Hematopoietic multipotent progenitor cell (in vitro differentiated cells): ENCODE measurements at places on chromosomes 5 and 9.

DNA sequence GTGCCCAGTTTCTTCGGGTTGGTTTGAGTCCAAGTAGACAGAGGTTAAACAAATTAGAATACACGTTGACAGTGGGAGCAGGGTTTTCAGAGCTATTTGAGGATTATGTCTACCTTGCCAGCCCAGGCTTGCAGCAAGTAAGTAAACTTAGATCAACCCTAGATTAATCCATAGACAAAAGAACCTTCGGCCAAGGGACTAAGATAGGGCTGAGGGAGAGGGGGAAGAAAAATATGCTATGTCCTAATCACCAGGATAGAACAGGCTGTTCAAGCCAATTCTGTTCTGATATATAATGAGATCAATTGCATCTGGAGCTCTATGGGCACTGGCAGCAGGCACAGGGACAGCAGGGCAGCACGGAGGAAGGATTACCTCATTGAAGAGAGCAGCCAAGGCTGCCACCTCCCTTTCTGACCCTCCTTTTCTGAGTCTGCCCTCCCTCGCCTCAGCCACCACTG, 377.7 kb downstream of the PIK3R1 start:
- no peak for DNase-seq

- no peak for DNase-seq
These were observed 30.3 kb downstream of the EPB41L4A start for GRCh38 chr5:112388739-112389138.

DNA sequence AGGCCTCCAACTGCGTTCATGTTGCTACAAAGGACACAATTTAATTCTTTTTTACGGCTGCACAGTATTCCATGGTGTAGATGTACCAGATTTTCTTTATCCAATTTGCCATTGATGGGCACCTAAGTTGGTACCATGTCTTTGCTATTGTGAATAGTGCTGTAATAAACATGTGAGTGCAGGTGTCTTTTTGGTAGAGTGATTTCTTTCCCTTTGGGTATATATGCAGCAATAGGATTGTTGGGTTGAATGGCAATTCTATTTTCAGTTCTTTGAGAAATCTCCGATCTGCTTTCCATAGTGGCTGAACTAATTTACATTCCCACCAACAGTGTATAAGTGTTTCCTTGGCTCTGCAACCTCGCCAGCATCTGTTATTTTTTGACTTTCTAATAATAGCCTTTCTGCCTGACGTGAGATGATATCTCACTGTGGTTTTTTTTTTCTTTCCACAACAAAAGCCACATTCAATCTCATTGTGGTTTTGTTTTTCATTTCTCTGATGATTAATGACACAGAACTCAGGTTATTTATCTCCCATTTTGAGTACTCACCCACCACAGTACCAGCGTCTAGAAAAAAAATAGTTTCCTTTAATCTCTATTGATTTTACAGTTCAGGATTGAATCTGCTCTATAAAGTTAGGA, 21.9 kb downstream of the ARRDC3 start:
- DNase-seq, result peak; percentile 16

- no peak for DNase-seq
These were observed 52.4 kb downstream of the GPR21 start for GRCh38 chr9:123085916-123086315.

DNA sequence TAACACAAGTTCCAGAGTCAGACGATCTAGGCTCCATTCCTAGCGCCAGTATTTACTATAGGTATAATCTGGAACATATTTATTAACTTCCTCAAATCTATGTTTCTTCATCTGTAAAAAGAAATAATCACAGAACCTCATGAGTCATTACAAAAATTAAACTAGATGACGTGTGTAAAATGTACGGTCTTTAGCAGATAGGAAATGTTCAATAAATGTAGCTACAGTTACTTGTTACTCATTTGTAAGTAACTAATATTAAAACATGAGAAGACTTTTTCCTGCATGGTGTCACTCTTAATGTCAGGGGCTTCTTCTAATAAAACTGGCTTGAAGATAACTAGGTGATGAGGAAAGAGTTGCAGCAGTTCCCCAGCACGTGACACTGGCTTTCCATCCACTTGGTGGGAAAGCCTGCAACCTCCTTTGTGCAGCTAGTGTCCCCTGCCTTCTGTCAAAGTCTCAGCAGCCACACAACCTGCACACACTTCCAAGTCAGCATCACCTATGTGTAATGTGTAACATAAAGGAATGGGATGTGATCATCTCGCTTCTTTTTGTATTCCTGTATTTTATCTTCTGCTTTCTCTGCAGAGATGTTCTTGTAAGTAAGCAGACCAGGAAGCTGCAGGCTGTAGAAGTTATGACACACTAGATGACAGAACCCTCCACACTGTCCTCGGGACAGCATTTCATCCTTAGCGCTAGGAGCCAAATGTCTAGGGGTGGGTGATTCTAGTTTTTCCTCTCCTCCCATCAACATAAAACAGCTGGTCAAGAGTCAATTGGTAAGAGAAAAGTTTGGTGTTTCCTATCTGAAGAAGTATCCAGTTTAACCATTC, 1.8 kb upstream of the JAKMIP2 start:
- DNase-seq, result no peak

DNA sequence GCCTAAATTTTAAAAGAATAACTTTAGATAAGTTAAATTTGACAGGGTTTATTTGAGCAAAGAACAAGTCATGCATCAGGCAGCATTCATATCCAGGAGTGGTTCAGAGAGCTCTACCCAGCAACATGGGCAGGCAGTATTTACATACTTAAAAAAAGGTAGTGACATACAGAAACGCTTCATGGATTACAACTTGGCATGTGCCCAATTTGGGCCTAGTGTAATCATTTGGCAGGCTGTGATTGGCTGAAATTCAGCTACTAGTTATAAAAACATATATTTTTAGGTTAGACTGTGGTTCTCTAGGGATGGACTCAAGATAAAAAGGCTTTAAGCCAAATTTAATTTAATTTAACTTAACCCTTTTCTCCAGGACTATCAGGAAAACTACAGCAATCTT, 374.0 kb upstream of the ADAMTS16 start:
- DNase-seq, result no peak

DNA sequence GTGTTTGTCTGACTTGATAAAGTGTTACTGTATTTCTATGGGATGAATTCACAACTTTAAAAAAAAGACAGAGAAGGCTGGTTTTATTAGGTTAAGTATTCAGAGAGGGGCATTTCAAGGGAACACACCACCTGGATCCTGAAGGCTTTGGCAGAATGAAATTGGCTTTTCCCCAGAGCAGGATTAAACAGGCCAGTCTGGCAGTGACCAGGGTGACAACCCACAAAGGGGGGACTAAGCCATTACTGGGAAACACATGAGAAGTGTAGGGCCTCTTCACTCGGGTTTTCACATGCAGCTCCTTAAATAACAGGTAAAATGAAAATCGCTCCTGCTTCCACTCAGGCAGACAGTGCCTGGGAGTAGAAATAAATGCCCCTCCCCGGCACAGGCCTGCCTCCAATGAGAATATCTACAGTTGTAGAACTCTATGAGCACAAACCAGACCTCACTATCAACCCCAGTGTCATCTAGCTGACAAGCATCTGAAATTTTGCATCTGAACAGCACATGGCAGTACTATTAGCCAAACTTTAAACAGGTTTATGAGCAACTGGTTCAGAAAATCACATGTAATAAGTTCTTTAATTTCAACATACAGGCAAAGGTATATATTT, 85.8 kb downstream of the LHFPL2 start:
- no peak for DNase-seq

DNA sequence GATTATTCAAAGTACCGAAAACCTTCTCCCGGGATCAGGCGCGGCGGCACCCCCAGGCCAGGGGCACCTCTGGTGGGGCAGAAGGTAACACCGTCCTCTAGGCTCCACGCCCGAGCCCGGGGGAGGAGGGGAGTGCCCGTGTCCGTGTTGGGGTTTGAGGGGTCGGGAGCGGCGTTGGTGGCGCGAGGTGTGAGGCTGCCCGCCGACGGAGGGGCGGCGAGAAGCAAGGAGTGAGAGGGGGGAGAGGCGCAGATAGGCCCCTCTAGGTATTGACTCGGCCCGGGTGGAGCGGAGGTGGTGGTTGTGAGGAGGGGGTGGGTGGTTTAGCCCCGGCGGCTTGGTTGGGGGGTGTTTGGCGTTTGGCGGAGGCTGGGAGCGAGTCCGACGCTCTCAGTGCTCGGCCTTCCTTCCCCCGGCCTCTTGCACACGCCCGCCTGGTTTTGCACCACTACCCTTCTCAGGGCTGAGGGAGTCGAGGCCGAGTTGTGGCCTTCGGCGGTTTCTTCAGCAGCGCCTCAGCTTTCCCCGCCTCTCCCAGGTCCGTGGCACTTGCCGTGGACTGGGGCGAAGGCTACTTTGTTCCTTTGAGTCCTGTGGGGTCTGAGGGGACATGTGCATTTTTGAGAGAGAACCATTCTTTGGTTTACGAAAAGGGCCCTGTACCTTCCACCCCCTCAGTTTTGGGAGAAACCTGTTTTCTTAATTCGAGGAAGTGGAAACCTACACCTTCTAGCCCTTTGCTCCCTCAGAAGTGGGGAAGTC, 450 bp downstream of the GPBP1 start:
- DNase-seq, result no peak

DNA sequence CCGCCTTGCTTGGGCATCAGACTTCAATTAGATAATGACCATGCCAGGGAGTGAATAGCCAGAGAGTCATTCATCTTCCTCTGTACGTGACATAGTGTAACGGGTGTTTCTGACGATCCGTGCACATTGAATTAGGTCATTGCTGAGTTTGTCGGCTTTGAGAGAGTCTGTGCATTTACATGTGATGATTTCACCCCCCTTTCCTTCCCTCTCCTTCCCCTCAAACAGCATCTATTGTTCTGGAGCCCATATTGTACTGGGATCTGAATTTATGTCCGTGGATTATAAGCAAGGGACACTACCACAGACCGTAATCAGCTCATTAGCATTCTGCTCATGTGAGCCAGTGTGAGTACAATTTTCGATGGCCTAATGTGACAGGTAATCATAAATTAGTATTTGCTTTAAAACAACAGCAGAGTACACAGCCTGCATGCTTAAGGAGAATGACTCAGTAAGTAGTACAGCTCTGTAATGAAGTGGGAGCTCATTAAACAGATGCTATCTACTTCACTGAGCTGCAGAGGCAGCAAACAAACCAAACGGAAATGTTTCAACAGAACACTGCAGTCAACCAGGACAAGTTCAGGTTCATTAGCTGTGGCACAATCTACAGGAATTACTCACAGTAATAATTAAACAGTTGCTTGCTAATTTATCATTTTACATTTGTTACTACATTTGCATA, 302.1 kb downstream of the CSNK1G3 start:
- no peak for DNase-seq

GRCh38 chr5:6726006-6726405, 12.8 kb downstream of the TENT4A start:
- DNase-seq, result no peak

DNA sequence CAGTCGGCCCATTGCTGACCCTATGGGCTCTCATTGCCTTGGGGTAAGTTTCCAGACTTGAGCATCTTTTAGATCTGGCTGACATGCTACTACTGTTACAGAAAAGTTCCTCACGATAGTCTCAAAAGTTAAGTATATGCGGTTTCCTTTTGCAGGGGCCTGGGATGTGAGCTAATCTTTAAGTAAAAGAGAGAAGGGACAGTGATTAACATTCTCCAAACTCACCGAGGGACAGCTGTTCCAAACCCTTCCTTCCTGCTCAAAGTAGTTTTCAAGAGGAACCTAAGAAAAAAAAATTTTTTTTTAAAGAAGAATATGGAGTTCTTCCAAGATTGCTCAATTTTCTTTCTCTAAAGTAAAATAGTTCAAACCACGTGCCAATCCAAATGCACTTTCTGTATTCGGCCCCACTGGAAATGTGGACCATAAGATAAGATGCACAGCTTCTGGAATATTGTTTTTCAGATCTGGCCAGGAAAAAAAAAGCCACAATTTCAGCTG, 168.0 kb upstream of the SPRY4 start:
- DNase-seq, result no peak

DNA sequence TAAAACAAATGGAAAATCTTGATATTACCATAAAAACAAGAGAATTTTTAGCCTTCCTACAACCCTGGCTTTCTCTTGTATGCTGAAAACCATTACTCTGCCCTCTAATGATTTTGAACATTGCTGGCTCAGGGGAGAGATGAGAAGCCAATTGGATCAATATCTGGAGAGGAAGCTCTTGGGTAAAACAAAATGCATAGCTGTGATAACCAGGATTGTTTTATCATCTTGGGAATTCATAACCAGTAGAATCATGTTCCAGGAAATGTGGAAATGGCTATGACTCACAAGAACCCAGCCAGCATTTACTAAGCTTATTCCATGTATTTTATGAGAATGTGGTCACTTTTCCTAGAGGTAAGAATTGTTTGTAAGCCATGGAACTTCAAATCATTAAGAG, 51.1 kb upstream of the CTNND2 start:
- DNase-seq, result no peak

DNA sequence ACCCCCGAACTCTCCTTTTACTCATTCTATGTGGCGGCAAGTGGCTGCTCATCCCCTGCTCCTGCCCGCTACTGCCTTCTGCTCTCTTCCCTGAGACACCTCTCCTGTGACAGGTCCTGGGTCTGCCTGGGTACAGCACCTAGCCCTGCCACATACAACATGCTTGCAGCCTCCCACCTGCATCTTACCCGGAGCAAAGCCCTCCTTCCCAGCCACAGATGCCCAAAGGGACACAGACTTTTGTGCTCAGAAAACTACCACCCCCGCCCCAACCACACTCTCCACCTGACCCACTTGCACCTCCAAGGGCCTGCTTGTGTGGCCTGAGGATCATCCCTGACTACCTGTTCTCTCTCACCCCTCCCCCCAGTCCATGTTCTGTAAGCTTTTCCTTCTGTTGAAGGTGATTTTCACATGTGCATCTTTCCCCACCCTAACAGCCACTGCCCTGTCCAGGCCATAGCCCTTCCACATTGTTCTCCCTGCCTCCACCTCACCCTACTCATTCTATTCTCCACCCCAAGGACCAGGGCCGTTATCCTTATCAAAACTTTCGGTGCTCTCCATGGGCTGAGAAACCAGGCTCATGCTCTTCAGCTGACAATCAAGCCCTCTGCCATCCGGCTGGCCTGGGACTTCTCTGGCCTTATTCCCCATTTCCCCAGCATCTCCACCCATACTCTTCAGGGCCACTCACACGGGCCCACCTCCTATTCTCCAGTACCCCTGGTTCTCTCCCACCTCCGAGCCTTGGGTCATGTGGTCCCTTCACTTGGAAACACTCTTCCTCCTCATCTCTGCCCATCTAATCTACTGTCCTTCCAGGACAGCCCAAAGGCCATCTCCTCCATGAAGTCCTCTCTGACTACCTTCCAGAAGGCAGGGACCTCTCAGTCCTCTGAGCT, 46.4 kb upstream of the ALDH1B1 start:
- no peak for DNase-seq

GRCh38 chr9:113895526-113895925, 19.4 kb downstream of the ZNF618 start:
- no peak for DNase-seq

DNA sequence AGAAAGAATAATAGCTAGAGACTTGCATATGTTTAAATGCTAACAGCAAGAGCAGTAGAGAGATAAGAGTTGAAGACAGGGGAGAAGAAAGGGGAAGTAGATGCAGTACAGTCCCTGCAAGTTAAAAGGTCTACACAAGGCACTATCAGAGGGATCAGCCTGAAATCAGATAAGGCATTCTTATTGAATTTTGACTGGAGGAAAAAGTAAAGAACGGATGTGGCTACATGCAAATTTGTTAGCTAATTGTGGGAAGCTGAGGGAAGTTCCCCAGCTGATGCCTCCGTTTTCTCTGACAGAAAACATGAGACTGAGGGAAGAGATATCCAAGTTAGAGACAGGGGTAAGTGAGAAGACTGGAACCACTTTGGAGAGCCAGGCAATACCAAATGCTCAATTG, 12.9 kb upstream of the RHOBTB3 start:
- DNase-seq, result peak; percentile 6
